ENCODE measurements at places on chromosomes 5 and 9. TPM values are rescaled to one million over a fixed set of nuclear protein-coding genes. Genes with fewer than 3 reads are reported as not detected.

The FABP6 gene
- 0.68 TPM for total RNA-seq

The PCAT7 gene
- not detected for total RNA-seq

The CAMK2A gene
- 10.8 TPM for total RNA-seq

The DPP7 gene
- 198 TPM for total RNA-seq

The PRR16 gene
- 4.8 TPM for total RNA-seq

The MCTP1 gene
- total RNA-seq = 13.4 TPM

The MZB1 gene
- 0.55 TPM for total RNA-seq

The RNF145 gene
- total RNA-seq = 30.4 TPM

The SLC4A9 gene
- 0.09 TPM for total RNA-seq

The NR2F1 gene
- total RNA-seq = 41.8 TPM

The OR13C3 gene
- total RNA-seq = not detected

The ARL14EPL gene
- not detected for total RNA-seq

The MEGF10 gene
- total RNA-seq = 1.2 TPM

The PCDHAC1 gene
- total RNA-seq = 1.0 TPM

The FBXL7 gene
- total RNA-seq = 19.8 TPM

The GADD45G gene
- 128 TPM for total RNA-seq

The ANGPTL2 gene
- 63.1 TPM for total RNA-seq

The IQGAP2 gene
- total RNA-seq = 11.6 TPM

The WNK2 gene
- 175 TPM for total RNA-seq

The ELOVL7 gene
- 2.0 TPM for total RNA-seq

The PRUNE2 gene
- 33.1 TPM for total RNA-seq

The GZMA gene
- 0.37 TPM for total RNA-seq

The SH3GL2 gene
- total RNA-seq = 0.71 TPM

The LRRTM2 gene
- total RNA-seq = 0.12 TPM

The ZFP37 gene
- total RNA-seq = 2.4 TPM

The HAPLN1 gene
- 0.29 TPM for total RNA-seq

The OTP gene
- total RNA-seq = not detected

The NFIL3 gene
- total RNA-seq = 17.4 TPM

The PCDHGB3 gene
- 3.9 TPM for total RNA-seq

The GARIN3 gene
- total RNA-seq = not detected

The PCDHA9 gene
- total RNA-seq = 0.05 TPM

The IL33 gene
- 50.1 TPM for total RNA-seq

The ADAMTS19 gene
- total RNA-seq = 2.4 TPM

The PFDN1 gene
- 54.7 TPM for total RNA-seq

The CYSRT1 gene
- total RNA-seq = 0.62 TPM

The VCAN gene
- total RNA-seq = 195 TPM

The SEMA4D gene
- total RNA-seq = 22.4 TPM

The SPINK13 gene
- not detected for total RNA-seq

The OR4F3 gene
- total RNA-seq = not detected

The BRINP1 gene
- total RNA-seq = 1.9 TPM

The OGN gene
- total RNA-seq = 25.6 TPM

The SLC6A18 gene
- not detected for total RNA-seq

The FBP2 gene
- total RNA-seq = 0.31 TPM

The PDE6A gene
- total RNA-seq = not detected

The TTC16 gene
- total RNA-seq = 0.05 TPM

The FAM221B gene
- total RNA-seq = not detected

The OR13D1 gene
- not detected for total RNA-seq

The CSF2 gene
- total RNA-seq = not detected

The NTRK2 gene
- 20.6 TPM for total RNA-seq
